ENCODE measurements at places on chromosomes 11 and 22.

- no peak for DNase-seq
These were observed 75.2 kb downstream of the USP47 start for GRCh38 chr11:11916981-11917399.

DNA sequence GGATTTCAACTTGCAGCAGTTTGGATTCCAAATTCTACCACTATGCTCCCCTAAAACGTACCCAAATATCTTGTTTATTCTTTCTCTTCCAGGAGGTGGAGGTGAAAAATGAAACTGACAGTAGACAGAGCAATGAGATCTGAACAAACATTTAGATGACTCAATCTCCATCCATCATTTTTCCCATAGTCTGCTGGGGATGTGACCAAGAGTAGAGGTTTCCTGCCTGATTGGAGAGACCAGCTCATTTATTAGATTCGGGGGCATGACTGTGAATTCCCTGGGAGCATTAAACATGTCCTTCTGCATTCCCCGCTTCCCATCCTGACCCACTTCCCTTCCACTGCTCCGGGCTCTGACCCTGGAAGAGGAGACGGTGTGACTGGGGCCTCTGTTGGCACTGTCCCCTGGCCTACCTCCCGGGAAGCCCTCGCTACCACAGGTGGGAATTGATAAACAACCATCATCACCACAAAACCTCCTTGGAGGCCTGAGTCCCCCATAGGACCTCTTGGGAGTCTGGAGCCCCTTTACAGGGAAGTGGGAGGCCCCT, 20.3 kb downstream of the DKK3 start:
- DNase-seq = no peak

GRCh38 chr22:40401532-40401931, 31.1 kb downstream of the SGSM3 start:
- DNase-seq = no peak

DNA sequence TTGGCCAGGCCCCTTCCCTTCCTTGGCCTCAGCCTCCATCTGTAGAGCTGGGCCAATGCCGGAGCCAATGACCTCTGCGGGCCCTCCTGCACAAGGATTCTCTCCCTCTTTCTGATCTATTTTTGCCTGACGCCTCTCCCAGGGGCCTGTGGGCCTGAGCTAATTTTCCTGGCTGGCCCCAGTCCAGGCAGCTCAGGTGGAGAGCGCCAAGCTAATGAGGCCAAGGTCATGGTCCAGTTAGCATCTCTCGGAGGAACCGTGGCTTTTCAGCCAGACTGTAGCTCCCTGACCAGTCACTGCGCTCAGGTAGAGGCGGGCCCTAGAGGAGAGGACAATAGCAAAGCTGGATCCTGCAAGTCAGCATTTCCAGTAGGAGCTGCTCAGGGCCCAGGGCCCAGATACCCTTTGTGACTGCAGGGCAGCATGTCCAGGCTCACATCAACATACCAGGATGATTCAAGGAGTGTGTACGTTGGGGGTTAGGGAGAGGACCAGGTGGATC, 43.5 kb downstream of the APOL3 start:
- no peak for DNase-seq
